Kidney (tissue), 22 donors: ENCODE measurements at places on chromosomes 1 and 21. TPM values are rescaled to one million over a fixed set of nuclear protein-coding genes. Genes with fewer than 3 reads are reported as not detected.

The SYCP1 gene
- not detected for polyA plus RNA-seq

The FCRL2 gene
- polyA plus RNA-seq, result not detected

The HRNR gene
- not detected for polyA plus RNA-seq

The ATP1A4 gene
- not detected for polyA plus RNA-seq

The SPRR1B gene
- polyA plus RNA-seq, result not detected

The DNALI1 gene
- polyA plus RNA-seq, result 46.4 TPM

The DISC1 gene
- 0.80 TPM for polyA plus RNA-seq

The NOS1AP gene
- polyA plus RNA-seq, result 0.47 TPM

The TSPEAR gene
- 0.09 TPM for polyA plus RNA-seq
